Muscle of arm (tissue), 14 donors: ENCODE measurements at places on chromosomes 2 and 18.

DNA sequence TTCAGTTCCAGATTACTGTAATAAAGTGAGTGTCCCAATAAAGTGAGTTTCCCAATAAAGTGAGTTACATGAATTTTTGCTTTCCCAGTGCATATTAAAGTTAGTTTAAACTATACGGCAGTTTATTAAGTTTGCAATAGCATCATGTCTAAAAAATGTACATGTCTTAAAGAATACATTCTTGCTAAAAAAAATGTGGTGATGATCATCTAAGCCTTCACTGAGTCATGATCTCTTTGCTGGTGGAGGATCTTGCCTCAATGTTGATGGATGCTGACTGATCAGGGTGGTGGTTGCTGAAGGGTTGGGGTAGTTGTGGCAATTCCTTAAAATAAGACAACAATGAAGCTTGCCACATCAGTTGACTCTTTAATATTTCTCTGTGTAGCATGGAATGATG lies 664.2 kb downstream of the TDRD15 start:
- no peak for DNase-seq

DNA sequence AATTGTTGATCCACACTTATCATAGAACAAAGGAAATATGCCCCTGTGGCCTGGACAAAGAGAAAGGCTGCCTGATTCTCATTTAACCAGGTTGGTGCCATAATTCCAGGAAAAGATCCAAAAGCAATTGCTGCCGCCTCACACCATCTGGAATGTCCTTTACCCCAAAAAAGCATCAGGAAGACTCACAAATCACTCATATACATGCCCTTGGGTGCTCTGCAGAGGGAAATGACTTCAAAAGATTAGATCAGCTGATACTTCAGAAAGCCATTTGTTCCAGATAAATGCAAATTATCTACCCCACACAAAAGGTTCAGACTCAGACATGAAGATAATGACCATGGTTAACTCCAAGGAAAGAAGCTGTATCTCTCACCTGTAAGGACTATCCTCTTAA lies 285.8 kb downstream of the C1D start:
- no peak for DNase-seq

- DNase-seq = no peak
Observed at GRCh38 chr2:24558781-24559472, 67.9 kb downstream of the NCOA1 start.

DNA sequence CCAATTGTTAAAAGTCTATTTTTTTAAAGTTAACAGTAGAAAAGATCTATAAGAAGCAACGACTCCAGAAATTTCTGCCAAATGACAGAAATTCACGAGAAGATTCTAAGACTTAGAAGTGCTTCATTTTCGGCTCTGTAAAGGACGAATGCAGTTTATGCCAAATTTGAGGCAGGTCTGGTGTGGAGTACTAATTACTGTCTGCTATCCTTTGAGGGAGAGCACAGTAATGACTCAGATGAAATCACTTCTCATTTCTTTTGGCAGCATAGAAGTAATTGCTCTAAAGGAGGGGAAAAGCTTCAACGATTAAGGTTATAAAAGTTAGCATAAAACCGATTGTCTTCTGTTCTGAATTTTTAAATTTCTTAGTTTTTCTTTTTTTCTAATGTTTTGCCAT lies 11.4 kb downstream of the G6PC2 start:
- DNase-seq = no peak

DNA sequence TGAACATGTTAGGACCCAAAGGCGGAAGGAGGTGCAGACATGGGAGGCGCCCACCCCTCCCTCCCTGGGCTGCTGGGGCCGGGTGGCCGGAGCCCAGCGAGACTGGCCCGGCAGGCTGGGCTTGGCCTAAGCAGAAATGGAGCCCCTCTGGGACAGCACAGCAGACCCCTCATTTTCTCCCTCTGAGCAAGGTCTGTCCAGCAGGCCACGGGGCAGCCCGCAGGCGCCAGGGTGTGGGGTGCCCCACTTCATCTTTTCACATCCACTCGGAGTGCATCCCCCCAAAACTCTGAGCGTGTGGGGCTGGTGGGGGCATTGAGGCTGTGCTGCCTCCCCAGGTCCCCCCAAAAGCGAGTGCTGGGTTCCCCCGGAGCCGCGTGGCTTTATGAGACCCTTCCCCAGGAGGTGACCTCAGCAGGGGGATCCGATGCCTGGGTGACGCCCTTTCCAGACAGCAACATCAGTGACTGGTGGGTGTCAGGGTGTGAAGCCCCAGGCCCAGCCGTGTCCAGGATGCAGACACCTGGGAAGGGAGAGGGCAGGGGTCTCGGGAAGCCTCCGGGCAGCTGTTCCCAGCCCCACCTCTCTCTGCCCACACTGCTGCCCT lies 36.7 kb upstream of the GPC1 start:
- DNase-seq = no peak
